ENCODE measurements at places on chromosomes 5 and 9. TPM values are rescaled to one million over a fixed set of nuclear protein-coding genes. Genes with fewer than 3 reads are reported as not detected.

- DNase-seq = no peak
Observed at GRCh38 chr9:72958485-72959281, 5.8 kb upstream of the ALDH1A1 start.

DNA sequence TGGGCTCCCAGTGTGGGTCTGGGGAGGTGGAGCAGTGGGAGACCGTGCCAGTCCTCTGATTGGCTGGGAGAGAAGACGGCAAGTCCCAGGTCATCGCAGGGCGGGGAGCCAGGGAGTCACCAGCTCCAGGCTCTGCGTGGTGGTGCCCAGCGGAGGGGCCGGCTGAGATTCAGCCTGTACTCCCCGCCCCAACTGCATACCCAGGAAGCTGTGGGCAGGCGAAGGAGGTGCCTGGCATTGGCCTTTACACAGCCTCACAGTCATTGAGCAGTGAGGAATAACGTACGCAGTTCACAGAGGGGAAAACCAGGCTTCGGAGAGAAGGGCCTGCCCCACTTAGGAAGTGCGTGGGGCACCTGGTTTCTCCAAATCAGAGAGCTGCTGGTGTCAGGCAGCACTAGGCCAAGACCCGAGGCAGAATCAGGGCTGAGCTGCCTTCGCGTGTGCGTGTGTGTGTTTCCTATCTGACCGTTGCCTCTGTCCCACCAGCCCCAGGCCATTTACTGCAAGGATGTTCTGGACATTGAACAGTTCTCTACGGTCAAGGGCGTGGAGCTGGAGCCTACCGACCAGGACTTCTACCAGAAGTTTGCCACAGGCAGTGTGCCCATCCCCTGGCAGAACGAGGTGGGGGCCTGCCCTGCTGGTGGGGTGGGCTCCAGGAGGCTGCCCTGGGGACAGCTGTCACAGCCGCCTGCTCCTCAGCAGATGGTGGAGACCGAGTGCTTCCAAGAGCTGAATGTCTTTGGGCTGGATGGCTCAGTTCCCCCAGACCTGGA is 6.2 kb upstream of the PRR7 start:
- no peak for DNase-seq

- no peak for DNase-seq
Observed at GRCh38 chr9:72925891-72926290, 27.0 kb downstream of the ALDH1A1 start.

DNA sequence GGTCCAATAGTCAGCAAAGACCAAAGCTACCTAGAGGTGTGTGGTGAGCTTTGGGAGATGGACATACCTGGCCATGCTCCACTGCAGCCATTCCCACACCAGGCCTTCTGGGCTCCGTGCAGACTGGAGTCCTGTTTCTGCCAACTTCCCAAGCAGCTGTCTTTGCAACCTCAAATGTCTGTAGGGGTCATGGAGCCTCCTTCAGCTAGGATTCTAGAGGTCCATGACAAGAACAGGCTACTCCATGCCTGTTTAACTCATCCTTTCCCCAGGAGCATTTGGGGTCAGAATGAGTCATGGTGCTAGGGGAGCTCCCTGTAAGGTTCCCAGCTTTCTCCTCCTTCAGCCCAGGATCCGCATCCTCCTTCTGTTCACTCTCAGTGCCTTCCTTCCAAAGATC is 17.1 kb downstream of the VPS13A start:
- no peak for DNase-seq

DNA sequence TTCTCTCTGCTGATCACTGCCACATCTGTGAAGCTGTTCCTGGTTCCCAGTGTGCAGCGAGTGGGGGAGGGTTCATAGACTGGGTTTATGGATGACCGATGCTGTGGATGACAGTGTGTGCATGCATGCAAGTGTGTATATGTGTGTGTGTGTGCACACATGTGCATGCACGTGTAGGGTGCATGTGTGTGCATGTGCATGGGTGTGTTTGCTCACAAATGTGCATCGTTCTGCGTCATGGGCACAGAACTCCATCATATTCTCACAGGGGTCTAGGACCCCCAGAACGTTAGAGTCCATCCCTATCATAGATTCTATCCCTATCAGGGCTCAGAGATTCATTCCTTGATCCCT is 134.0 kb downstream of the PHF2 start:
- no peak for DNase-seq

- DNase-seq = no peak
Observed at GRCh38 chr5:395921-396530, 47.0 kb upstream of the EXOC3 start.

DNA sequence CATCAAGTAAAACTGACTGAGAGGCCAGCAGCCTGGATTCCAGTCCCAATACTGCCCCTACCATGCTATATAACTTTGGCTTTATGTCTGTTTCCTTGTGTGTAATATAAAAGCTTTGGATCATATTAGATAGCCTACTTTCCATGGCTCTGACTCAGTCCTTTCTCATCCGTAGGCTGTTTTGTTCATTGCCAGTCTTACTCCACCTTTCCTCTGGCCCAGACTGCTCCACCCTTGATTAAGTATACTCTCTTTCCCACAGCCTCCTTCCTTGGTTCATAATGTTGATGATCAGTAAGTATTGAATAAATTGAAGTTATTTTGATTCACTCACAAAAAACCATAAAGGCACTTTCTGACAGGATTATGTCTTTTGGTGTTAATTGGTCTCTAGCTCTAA is 1.5 kb upstream of the MRPS30 start:
- no peak for DNase-seq

DNA sequence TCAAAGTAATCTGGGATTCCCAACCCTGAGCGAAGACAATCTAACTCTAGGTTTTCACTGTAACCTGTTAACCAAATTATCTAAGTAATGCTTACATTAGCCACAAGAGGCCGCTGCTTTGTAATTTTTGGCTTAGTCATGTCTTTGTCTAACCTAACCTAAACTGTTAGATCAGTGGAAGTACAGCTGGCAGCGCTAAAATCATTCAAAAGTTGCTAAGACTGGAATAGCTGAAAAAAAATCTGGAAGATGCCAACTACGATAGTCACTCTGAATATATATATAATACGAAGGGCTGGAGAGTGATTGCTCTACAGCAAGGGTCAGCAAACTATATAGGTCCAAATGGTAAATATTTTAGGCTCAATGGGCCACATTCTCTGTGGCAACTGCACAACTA is 60.2 kb downstream of the FBXO38 start:
- peak; percentile 62 for DNase-seq

DNA sequence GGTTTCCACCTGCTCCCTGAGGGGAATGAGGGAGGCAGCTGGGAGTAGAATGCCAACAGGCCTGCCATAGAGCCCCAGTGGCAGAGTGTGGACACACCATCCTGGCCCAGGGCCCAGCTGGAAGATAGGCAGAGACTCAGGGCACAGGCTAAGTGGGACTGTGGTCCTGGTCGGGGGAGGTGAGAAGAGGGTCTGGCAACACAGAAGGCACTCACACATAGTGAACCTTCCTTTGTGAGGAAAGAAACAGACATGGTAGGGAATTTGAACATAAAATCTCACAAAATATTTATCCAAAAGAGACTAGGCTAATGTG is 41.2 kb downstream of the WDR36 start:
- no peak for DNase-seq

GRCh38 chr5:39800042-39800601 is 375.3 kb upstream of the DAB2 start:
- DNase-seq = no peak

DNA sequence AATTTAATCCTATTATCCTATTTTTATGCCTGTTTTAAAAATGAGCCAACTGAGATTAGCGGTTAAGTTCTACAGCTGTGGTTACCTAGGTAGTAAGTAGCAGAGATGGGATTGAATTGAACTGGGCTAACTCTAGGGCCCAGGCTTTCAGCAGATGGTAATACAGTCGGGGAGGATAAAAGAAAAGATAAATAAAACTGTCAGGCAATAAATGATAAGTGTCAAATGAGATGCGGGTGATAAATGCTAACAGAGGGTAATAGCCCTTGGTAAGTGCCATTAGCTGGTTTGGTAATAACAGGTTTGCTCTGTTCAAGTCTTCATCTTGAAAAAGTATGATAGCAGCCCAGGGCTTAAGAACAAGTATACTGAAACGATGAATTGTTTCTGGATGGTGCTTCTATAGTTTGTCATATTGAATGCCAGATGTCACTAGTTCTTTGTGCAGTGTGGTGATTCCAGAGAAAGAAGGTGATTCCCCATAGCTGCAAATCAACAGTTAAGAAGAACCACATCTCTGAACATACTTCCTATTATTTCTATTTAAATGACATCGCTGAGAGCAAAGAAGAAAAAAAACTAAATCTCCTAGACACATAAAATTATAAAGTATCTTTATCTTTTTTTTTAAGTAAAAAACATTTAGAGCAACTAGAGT is 360.8 kb upstream of the PANK3 start:
- no peak for DNase-seq

GRCh38 chr5:31811210-31811609 is 172.3 kb downstream of the PDZD2 start:
- DNase-seq = no peak

GRCh38 chr9:74570879-74571512 is 73.9 kb downstream of the RORB start:
- DNase-seq = peak; percentile 18

GRCh38 chr9:121292801-121293241 is 24.9 kb downstream of the GSN start:
- no peak for DNase-seq

DNA sequence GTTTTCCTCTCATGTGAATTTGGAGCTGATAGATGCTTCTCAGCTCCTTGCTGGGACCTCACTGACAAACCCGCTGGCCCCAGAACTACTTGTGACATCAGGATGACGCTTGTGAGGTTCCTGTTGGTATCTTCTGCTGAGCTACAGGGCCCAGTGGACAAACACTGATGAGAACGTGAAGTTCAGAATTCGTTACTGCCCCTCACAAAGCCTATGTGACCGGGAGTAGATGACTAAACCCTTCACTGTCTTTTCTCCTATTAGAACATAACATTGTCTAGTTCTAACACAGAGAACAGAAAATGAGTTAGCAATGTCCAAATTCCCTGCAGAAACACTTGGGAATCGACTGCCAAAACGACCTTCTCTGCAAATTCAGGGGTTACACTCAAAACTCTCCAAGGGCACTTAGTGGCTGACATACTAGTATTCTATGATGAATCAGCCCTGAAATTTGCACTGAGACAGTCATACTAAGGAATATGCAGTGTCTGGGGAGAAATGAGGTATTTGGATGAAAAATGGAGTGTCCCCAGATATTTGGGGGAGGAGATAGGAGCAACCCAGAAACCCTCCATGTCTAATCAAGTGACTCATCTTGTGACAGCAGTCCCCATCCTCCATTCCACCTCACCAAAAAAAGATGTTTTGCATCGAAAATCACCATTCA is 143.2 kb upstream of the TRIM32 start:
- no peak for DNase-seq

- DNase-seq = no peak
Observed at GRCh38 chr5:127326976-127327755, 36.6 kb downstream of the MEGF10 start.

SCGB3A2 gene
- polyA plus RNA-seq = not detected

PCDHGC4 gene
- polyA plus RNA-seq = 1.7 TPM

SLC36A3 gene
- polyA plus RNA-seq = not detected

TNFSF8 gene
- polyA plus RNA-seq = 0.65 TPM

LPCAT1 gene
- polyA plus RNA-seq = 30.6 TPM

CTNND2 gene
- polyA plus RNA-seq = 0.66 TPM

GLT6D1 gene
- not detected for polyA plus RNA-seq

CCDC112 gene
- polyA plus RNA-seq = 11.3 TPM

All from hindlimb muscle (tissue), 1 donor.